ENCODE measurements at places on chromosomes 12 and 14. TPM values are rescaled to one million over a fixed set of nuclear protein-coding genes. Genes with fewer than 3 reads are reported as not detected.

DNA sequence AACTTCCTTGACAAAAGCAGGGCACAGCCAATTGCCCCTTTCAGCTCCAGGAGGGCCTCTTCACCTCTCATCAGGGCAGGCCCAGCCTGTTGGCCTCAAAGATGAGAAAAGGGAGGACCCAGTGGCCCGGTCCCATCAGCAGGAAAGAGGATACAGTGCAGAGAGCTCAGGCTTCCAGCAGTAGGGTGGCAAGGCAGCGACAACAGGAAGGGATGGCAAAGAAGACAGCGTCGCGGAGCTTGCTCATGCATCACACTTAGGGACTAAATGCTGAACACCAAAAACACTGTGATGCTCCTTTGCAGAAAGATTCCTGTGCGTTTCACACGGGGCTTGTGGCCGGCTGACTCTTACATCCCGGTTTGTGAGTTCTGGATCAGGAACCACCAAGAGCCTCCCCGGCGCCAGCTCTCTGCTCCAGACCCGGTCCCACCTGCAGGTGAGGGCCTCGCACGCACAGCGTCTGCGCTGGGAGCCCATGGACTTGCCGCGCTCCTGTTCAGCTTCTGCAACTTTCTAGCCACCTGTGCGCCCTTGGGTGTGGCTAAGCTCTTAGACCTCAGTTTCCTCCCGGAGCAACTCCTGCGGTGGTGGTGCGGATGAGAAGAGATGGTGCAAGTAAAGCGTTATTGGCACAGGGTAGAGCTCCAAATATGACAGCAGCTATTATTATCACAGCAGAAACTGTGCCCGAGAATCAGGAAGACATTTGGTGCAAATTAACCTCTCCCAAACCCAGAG lies 15.3 kb upstream of the BCL7A start:
- DNase-seq = no peak

DNA sequence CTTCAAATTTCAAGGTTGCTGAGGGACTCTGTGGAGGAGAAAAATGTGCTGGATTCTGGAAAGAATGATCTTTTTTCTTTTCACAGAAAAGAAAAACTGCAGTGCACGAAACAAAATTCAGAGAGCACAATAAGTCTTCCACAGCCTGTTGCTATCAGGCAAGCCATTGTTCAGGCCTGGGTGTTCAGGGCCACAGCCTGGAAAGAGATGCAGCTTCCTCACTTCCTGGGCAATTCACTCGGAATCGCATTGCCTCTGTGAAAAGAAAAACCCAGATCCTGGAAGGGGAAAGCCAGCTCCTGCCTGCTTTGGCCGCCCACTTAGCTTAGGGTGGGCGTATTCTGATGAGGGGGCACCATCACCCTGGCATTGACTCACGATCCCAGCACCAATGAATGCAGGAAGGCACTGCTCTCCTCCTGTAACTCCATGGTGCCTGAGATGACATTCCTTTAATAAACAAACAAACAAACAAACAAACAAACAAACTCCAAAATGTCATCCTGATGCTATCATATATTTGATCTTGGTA lies 863.9 kb downstream of the BCL11B start:
- no peak for DNase-seq

GRCh38 chr14:24264298-24264697 lies 1.3 kb upstream of the TGM1 start:
- DNase-seq = no peak

The HOXC4 gene
- not detected for total RNA-seq

The SLC24A4 gene
- total RNA-seq = not detected

DNA sequence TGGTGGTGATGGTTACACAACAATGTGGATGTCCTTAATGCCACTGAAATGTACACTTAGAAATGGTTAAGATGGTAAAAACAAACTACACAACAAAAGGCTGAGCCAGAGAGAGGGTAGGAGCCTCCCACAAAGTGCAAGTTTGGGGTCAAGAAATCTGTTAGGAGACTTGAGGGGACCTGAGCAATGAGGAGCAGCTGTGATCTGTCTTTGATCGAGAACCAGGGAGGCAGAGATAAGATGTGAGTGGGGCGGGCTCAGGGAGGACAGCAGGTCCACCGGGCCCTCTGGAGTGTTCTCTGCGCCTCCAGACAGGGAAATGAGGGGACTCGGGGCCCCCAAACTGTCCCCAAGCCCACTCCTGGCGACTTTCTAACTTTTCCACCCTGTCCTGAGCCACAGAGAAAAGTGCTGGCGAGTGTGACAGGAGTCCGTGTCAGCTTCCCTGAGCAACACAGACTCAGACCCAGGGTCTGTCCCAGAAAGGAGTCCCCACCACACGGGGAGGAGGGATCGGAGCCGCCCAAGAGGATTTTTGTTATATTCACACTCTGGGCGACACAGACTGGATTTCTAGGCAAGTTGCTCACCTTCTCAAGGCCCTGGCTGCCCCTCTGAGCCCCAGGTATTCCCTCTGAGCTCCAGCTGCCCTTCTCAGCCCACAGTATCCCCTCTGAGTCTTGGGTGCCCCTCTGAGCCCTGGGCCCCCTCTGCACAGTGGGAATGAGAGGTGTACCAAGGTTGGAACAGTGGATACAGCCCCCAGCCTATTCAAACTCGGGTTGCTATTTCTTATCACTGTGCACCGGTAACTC lies 11.5 kb upstream of the SCARB1 start:
- no peak for DNase-seq

The C12orf54 gene
- not detected for total RNA-seq

- DNase-seq = no peak
Observed at GRCh38 chr12:53345486-53346188, 9.5 kb upstream of the SP7 start.

DNA sequence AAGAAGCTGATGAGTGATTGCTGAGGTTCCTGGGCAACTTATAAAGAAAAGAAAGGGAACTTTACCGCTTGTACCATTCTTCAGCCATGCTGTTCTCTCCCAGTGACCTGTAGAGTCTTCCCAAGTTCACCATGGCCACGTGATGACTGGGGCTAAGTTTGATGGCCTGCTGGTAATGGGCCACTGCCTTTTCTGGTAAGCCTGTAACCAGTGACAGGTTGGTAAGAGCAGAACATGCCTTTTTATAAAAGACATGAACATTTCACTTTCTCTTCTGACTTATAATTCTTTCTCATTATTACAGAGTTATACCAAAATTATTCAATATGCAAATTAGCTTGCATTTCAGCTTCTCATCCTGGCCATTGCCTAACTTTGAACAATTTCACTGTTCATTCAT lies 20.9 kb upstream of the OVCH1 start:
- DNase-seq = no peak

- DNase-seq = no peak
Observed at GRCh38 chr12:90029317-90029716, 320.7 kb upstream of the ATP2B1 start.

DNA sequence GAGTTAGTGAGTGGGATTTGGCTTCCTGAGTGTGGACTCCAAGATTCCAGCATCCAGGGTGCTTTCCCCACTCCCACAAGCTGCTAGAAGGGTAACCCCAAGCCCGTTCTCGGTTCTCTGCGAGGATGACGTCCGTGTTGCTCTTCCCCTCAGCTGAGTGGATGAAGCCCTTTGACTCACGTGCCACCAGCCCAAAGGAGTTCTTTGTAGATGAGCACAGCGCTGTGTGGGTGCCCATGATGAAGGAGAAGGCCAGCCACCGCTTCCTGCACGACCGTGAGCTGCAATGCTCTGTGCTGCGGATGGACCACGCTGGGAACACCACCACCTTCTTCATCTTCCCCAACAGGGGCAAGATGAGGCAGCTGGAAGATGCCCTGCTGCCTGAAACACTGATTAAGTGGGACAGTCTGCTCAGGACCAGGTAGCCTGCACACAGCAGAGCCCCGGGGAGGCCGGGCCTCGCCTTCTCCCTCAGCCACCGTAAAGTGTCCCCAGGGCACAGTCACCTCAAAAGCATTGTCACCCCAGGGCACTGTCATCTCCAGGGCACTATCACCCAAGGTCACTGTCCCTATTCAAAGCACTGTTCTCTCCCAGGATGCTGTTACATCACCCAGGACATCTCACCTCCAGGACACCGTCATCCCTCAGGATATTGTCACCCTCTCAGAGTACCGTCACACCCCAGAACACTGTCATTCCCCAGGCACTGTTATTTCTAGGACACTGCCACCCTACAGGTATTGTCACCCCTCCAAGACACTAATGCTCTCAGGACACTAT lies 31.3 kb downstream of the SERPINA3 start:
- DNase-seq = no peak

DNA sequence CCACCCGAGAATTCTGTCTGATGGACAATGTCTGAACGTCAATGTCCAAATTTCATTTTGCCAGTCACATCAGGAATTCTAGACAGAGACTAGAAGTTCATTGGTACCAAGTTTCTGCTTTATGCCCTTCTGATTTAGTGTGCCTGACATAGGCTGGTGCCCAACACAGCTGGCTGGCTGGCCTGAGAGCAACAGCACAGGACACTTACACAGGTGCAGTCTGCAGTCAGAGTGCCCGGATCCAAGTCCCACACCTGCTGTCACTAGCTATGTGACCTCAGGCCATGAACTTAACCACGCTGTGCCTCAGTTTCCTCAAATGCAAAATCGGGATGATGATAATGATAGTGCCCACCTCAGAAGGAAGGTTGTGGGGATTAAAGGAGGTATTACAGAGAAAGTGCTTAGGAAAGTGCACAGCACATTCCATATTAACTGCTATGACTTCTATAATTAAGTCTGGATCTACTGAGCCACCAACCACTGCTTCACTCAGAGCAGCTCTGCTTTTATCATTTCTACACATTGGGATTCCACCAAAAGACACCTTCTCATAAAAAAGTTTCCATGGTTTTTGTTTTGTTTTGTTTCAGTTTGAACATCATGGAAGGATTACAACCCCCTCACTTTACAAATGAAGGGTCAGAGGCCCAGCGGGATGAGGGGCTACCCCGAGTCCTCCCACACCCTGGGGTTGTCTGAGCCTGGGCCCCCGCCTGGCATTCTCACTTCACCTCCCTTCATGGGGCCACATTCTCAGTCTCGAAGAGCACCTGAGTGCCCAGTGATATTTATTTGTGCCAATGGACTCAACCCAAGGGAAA lies 168.8 kb upstream of the BCL2L14 start:
- DNase-seq = no peak

DNA sequence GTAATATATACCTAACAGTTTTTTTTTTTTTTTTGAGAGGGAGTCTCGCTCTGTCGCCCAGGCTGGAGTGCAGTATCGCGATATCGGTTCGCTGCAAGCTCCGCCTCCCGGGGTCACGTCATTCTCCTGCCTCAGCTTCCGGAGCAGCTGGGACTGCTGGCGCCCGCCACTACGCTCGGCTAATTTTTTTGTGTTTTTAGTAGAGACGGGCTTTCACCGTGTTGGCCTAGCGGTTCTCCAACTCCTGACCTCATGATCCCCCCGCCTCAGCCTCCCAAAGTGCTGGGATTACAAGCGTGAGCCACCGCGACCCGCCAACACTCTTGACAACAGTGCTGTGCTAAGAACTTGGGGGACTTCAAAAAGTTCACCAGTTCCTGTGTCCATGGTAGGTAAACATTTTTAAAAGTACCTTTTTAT lies 63.5 kb downstream of the FOXG1 start:
- no peak for DNase-seq

DNA sequence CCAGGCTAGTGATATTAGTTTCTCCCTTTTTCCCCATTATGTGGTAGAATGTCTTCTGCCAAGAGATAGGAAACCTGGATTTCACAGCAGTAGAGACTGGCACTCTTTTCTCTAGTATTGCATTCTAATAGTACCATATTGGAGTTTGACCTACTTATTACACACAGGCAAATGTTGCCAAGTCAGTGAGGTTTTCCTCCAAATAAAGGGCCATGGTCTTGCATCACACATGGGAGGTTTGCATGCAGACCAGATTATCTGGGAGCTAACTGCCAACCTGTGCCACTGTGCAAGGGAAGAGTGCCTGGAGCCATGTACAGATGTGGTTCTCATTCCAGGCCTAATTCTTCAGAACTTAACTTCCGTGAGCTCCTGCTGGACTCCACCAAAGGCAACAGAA lies 113.3 kb downstream of the ANO6 start:
- no peak for DNase-seq

- no peak for DNase-seq
Observed at GRCh38 chr14:93019367-93019843, 96.3 kb downstream of the ITPK1 start.

The NOVA1 gene
- total RNA-seq = 2.1 TPM

The SLC7A7 gene
- total RNA-seq = 18.6 TPM

DNA sequence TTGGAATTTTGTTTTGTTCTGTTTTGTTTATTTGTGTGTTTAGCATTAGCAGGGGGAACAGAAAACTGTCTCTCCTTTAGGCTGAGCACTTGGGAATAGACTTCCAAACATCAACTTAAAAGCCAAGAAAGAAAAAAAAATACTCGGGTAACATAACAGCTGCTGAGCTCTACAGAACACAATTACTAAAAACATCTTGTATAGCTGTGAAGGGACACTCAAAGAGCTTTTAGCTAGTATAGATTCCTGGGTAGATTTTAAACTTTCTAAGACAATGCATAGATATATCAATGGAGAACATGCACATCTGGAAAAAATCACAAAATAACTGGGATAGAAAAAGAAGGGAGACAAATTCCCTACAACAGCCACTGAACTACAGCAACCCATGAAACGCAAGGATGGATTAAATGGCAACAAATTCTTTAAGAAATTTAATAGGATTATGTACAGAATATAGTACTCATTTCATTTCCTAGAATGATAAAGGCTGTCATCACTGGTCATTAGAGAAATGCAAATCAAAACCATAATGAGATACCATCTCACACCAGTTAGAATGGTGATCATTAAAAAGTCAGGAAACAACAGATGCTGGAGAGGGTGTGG lies 174.3 kb upstream of the KRR1 start:
- no peak for DNase-seq
